ENCODE measurements at places on chromosomes 11 and 22.

- no peak for DNase-seq
These were observed 48.2 kb downstream of the NECTIN1 start for GRCh38 chr11:119680541-119681360.

DNA sequence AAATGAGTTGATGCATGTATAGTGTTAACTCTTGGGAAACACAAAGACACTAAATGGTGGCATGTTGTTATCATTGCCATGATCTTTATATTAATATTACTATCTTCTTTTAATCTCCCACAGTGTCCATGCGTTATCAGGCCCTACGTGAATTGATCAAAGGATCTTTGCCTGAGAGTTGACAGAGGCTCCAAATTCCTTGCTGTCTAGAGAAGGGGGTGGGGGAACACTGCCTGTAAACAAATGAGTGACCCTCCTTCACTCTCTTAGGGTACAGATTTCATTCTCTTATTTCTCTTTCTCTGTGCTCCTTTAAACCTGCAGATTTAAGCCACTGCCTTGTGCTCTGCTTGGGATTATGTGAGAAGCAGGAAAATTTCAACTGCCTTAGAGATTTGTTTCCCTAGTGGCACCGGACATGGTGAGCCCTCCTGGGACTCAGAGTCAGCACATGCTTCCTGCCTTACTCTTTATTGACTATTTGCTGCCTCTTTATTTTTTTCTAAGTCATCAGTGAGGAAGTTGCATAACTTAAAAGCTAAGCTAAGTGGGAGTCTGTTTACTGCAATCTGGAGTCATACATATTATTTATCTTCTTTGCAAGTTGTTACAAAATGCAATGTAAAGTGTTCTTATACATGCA, 122.9 kb downstream of the MAML2 start:
- DNase-seq: no peak

GRCh38 chr11:3807909-3808860, at the start of gene PGAP2:
Gene PGAP2 (plus strand): TSS chr11:3808560. CDS start chr11:3811260, 2,700 bp downstream.
- no peak for DNase-seq

DNA sequence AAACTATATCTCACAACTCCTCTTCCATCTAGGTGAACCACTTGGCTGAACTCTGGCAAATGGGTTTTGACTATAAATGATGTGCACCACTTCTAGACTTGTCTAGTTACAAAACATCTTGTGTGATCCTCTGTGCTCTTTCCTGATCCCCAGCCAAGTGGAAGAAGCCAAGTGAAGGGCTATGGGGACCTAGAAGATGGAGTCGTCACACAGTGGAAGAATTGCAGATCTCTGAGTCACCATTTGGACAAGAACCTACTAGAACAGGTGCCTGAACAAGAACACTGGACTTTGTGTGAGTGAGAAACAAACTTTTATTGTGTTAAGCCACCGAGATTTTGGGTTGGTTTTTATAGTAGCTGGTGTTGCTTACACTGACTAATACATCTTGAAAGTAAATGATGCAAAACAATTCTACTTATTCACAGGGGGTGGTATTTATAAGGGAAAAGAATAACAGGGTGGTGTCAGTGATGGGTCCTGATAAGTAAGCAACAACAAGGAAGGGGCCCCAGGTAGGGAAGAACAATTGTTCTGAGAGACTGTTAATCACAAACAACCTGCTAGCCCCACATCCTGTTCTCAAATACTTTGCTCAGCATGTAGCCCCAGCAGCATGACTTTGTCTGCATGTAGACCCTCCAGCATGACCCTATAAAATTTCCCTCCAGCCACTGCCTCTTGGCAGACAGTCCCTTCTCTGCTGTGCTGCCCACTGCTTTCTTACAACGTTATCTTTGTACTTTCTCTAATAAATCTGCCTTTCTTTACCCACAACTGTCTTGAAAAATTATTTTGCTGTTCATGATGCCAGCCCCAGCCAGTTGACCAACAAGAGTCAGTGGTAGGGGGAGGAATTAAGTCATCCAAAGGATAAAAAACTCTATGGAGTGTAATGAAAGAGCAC, 280.7 kb upstream of the PLET1 start:
- no peak for DNase-seq

GRCh38 chr11:103091064-103091800, 728 bp downstream of the DCUN1D5 start:
- DNase-seq: peak; percentile 21

DNA sequence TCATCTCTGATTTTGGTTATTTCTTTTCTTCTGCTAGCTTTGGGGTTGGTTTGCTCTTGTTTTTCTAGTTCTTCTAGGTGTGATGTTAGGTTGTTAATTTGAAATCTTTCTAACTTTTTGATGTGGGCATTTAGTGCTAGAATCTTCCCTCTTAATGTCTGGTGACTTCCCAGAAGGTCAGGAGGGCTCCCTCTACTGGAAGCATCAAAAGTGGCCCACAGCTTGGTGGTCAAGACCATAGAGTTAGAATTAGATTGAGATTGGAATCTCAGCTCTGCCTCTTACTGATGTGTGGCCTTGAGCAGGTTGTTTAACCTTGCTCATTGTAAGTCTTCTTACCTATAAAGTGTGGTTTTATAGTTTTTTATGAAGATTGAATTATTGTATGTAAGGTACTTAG, 99.3 kb downstream of the FDX1 start:
- no peak for DNase-seq

GRCh38 chr11:134346976-134347350, 15.2 kb downstream of the GLB1L2 start:
- DNase-seq: no peak

All from activated naive CD4-positive, alpha-beta T cell (primary cell).